ENCODE measurements at places on chromosomes 1 and 21. TPM values are rescaled to one million over a fixed set of nuclear protein-coding genes. Genes with fewer than 3 reads are reported as not detected.

NT5C1A gene
- not detected for polyA plus RNA-seq

KRTAP6-3 gene
- polyA plus RNA-seq, result not detected

CELA2A gene
- polyA plus RNA-seq, result not detected

TMEM269 gene
- not detected for polyA plus RNA-seq

VCAM1 gene
- polyA plus RNA-seq, result 0.15 TPM

ASCL5 gene
- not detected for polyA plus RNA-seq

PEAR1 gene
- polyA plus RNA-seq, result 50.4 TPM

ZBTB18 gene
- polyA plus RNA-seq, result 12.7 TPM

MLLT11 gene
- polyA plus RNA-seq, result 4.1 TPM

SMIM1 gene
- polyA plus RNA-seq, result 1.0 TPM

SLC45A3 gene
- polyA plus RNA-seq, result 0.91 TPM

SDHC gene
- polyA plus RNA-seq, result 275 TPM

UTS2 gene
- not detected for polyA plus RNA-seq

PLA2G2C gene
- not detected for polyA plus RNA-seq

- DNase-seq, result no peak
Measured at GRCh38 chr1:243345205-243345604, 89.4 kb downstream of the SDCCAG8 start.

DNA sequence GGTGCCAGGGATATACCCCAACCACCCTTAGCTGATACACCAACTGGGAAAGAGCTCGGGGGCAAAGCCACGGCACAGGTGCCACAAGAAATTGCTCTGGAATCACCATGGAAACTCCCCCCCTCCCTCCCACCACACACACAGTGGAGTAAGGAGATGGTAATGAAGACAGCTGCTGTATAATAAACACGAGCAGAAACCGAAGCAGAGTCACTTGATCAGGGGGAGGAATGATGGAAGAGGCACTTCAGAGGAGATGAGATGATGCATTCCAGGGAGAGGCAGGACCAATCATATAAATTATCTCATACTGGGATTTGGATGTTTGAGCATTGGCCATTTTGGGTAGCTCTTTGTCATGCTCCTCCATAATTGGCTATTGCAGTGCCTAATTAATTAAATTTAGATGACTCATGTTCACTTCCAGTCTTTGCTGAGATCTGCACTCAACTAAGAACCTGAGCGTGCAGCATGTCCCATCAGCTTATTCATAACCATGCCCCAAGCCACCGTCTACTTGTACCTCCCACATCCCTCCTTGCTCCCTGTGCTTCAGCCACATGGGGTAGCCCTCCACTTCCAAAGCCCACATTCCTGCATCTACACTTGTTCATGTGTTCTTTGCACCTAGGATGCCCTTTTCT is 189.5 kb downstream of the ZSCAN20 start:
- DNase-seq, result no peak

GRCh38 chr1:53506355-53507050 is 47.3 kb downstream of the DMRTB1 start:
- DNase-seq, result no peak

DNA sequence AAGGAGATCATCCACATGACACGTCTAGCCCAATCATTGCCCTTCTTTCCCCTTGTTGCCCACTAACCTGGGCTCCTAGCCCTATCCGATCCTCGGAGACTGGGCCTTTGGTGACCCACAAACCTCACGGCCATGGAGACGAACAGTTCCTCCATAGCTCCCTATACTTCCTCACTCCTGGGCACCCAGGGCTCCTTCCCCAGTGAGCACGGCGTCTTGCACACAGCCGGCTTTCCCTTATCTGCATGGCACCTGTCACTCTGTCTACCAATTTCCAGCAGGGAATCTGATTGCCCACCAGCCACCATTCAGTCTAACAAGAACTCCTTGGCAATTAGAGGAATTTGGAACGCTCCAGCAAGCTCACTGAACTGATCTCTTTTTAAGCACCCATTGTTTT is 3.1 kb downstream of the GNG4 start:
- no peak for DNase-seq

DNA sequence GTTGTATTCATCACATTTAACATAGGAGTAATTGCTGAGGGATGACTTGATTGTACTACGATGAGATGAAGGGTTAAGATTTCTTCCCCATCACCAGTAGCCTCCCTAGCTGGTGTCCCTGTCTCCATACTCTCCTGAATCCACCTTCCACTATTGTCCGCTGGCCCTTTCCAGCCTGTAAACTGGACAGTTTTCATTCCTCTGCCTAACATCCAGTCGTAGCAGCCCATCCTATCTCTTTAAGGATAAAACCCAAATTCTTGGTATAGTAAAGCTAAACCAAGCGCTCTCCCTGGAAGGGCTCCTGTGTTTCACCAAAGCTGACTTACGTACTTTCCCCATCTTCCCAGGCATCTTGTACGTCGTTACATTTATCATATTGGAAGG is 670 bp downstream of the COX20 start:
- DNase-seq, result no peak

GRCh38 chr21:41582866-41583265 is 74.9 kb upstream of the TMPRSS2 start:
- no peak for DNase-seq

DNA sequence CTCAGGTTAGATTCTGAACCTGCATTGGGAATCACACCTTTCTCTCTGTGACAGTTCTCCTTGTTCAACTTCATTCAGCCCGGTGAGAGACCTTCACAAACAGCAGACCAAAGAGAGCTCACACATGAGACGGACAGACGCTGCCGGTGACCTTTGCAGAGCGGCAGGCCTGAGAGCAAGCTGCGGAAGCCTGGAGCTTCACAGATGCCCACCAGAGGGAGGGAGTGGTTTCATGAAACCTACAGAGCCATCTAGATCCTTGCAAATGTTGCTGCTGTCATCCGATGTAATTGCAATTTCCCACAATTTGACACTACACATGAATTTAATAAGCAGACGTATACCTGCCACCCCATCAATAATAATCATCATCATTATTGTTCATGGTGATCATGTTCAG is 39.4 kb downstream of the GRIK3 start:
- no peak for DNase-seq

DNA sequence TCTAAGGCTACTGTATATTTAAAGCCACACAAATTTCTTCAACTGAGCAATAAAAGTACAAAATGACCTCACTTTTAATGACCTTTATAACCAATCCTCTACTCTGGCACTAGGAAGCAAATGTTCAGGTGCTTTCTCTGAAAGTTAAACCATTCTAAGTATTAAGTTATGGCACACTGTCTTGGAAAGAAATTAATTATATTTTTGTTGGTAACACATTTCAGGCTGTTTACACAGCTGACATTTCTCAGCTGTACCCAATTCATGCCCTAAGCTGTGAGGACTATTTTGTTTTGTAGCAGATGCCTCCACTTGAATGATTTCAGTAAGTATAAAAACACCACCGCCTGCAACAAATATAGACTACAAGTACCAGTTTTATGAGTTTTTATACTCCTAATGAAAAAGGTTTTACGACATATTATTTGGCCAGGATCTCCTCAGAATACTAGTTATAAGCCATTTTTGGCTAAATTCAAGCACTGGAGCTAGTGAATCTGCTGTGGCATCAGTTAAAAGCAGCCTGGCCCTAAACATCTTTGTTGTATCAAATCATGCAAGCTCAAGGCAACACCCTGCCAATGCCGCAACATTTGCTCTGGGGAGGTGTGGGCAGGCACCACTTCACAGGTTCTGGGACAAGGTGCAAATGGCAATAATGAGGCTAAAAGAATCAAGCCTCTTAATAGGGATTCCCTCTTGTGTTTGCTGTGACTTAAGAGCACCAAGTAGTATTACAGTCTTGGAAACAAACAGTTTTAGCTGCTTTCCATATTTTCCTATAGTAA is 228.4 kb upstream of the DMRTA2 start:
- DNase-seq, result no peak

GRCh38 chr1:205914730-205915129 is 28.5 kb downstream of the SLC26A9 start:
- no peak for DNase-seq

- DNase-seq, result no peak
Measured at GRCh38 chr1:24980836-24981630, 51.0 kb upstream of the RUNX3 start.

GRCh38 chr1:14500041-14500440 is 98.4 kb upstream of the KAZN start:
- no peak for DNase-seq

DNA sequence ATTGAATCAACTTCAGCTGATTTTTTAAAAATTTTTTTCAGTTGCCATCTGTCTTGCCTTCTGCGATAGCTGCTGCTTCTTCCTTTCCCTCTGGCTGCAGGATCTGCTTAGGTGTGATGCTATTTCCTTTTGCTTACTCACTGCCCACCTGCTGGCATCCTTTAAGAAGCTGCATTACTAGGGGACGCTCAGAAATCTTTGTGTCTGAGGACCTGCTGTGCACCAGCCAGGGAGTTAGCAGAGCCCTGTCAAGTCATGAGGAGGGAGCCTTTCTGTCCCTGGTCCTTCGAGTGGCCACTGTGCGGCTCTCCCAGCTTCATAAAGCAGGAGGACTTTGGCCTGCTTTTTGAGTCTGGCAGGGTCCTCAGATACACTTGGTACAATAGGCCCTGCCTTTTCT is 327.8 kb downstream of the USH2A start:
- no peak for DNase-seq

- DNase-seq, result no peak
Measured at GRCh38 chr1:1038694-1039093, 18.8 kb downstream of the AGRN start.

- DNase-seq, result peak; percentile 91
Measured at GRCh38 chr1:204319462-204319861, 40.3 kb downstream of the PLEKHA6 start.

DNA sequence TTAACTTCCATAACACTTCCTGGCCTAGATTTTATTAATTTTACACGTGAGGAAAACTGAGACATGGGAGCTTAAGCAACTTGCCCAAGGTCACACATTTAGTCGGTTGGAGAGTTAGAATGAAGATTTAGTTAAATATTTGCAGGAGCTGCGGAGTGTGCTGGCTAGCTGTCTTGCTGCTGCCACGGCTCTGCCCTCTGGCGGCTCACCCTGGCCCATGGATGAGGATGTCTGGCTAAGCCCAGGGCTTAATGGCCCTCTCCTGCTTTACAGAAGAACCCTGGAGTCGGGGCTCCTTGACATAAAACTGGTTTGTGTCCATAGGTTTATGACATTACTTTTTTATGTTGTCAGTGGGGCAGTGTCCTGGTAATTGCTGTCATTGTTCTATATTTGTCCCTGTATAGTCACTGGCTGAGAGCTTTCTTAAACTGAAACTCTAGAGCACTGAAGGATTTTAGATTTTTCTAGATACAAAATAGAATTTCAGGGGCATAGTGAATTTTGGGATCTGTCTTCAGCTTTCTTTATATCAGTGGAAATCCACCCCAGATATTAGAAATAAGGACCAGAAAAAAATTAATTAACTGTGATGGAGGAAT is 88.9 kb upstream of the WLS start:
- DNase-seq, result no peak

- no peak for DNase-seq
Measured at GRCh38 chr1:230303822-230304221, 122.3 kb downstream of the PGBD5 start.

DNA sequence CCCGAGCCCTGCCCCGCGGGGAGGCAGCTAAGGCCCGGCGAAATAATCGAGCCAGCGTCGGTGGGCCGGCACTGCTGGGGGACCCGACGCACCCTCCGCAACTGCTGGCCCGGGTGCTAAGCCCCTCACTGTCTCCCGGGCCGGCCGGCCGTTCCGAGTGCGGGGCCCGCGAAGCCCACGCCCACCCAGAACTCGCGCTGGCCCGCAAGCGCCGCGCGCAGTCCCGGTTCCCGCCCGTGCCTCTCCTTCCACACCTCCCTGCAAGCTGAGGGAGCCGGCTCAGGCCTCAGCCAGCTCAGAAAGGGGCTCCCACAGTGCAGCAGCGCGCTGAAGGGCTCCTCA is 49.0 kb upstream of the SYT14 start:
- no peak for DNase-seq

DNA sequence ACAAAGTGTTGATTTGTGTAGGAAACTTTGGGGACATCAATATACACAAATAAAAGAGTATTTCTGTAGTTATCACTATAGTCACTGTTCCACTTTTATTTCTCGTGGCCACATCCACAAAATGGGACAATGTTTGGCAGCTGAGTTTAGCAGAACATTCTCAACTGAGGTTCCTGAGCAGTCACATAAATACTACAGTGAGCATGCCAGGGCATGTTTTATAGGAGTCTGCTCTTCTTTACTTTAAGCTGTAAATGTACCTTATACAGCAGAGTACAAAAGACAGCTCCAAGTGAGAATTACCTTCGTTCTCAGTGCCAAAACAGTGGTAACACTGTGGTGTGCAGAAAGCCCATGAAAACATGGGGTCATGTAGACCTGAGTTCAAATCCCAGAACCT is 5.0 kb downstream of the BTG3 start:
- DNase-seq, result no peak

- no peak for DNase-seq
Measured at GRCh38 chr1:36070349-36070748, 13.5 kb upstream of the TEKT2 start.

DNA sequence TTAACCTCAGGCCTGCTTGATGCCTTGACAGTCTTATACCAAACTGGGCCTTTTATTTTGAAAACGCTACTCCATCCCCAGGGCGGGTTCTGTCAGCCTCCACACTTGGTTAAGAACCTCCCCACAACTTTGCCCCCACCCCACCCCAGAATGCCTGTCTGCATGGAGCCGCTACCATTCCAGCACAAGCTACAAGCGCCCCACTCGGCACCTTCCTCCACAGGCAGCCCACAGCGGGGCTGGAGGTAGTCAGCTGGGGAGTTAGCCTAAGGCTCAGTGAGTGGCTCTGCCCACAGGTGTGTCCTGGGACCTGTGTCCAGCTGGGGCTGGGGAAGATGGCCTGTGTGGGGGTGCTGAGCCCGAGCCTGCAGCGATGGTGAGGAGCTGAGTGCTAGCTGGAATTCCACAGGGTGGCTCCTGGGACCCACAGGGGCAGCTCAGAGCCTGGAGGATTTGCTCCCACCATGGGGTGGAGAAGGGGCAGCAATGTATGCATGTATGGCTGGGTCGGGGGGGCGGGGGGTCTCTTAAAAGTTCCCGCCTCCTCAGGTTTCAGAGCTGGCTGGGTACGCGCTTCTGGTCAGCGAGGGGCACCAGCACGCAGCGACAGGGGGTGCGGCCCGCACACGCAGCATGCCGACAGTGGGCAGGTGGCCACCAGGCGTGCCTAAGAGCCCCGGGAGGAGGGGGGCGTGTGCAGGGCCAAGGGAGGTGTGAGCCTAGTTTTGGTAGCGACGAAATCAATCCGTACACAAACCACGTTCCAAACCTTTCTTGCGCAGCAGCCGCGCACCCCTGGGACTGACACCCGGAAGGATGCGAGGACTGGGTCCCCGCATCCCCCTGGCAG is 917 bp downstream of the ETNK2 start:
- DNase-seq, result no peak

GRCh38 chr1:214548988-214549387 is 2.4 kb downstream of the PTPN14 start:
- DNase-seq, result no peak

- DNase-seq, result no peak
Measured at GRCh38 chr21:25535849-25536248, 71.4 kb downstream of the MRPL39 start.
